Neural progenitor cell (in vitro differentiated cells): ENCODE measurements at places on chromosomes 1 and 21. TPM values are rescaled to one million over a fixed set of nuclear protein-coding genes. Genes with fewer than 3 reads are reported as not detected.
A peak's percentile ranks its signal among the peaks of the same experiment; 100 is the strongest.

- no peaks in the 10 kb centered on the region for H3K27me3 ChIP-seq
- peaks cover 5% of the 10 kb centered on the region for H3K4me1 ChIP-seq
- no peaks in the 10 kb centered on the region for H3K36me3 ChIP-seq
- H3K4me3 ChIP-seq = no peak overlapping the region
- no peak overlapping the region for H3K27ac ChIP-seq
Measured at GRCh38 chr1:17829579-17829978, 74.4 kb downstream of the ACTL8 start.

GRCh38 chr1:148307583-148308185 lies 155.6 kb upstream of the NBPF11 start:
- no peak overlapping the region for H3K27ac ChIP-seq
- H3K36me3 ChIP-seq = no peaks in the 10 kb centered on the region
- peaks cover 6% of the 10 kb centered on the region for H3K4me1 ChIP-seq
- H3K4me3 ChIP-seq = no peak overlapping the region

GRCh38 chr1:2036287-2036686 lies 13.9 kb upstream of the PRKCZ start:
- H3K4me1 ChIP-seq = peaks cover 5% of the 10 kb centered on the region
- DNase-seq = no peak
- H3K27ac ChIP-seq = no peak overlapping the region
- H3K27me3 ChIP-seq = no peaks in the 10 kb centered on the region
- no peak overlapping the region for H3K4me3 ChIP-seq

- H3K27me3 ChIP-seq = no peaks in the 10 kb centered on the region
- no peak overlapping the region for H3K27ac ChIP-seq
- no peak for DNase-seq
- H3K4me3 ChIP-seq = no peak overlapping the region
- H3K4me1 ChIP-seq = no peaks in the 10 kb centered on the region
- no peaks in the 10 kb centered on the region for H3K36me3 ChIP-seq
Measured at GRCh38 chr1:21852282-21853130, 40.4 kb downstream of the LDLRAD2 start.

GRCh38 chr1:232109391-232109790 lies 482.8 kb downstream of the DISC1 start:
- peaks cover 55% of the 10 kb centered on the region for H3K4me1 ChIP-seq
- H3K36me3 ChIP-seq = no peaks in the 10 kb centered on the region
- H3K4me3 ChIP-seq = no peak overlapping the region
- H3K27ac ChIP-seq = no peak overlapping the region
- no peak for DNase-seq

DNA sequence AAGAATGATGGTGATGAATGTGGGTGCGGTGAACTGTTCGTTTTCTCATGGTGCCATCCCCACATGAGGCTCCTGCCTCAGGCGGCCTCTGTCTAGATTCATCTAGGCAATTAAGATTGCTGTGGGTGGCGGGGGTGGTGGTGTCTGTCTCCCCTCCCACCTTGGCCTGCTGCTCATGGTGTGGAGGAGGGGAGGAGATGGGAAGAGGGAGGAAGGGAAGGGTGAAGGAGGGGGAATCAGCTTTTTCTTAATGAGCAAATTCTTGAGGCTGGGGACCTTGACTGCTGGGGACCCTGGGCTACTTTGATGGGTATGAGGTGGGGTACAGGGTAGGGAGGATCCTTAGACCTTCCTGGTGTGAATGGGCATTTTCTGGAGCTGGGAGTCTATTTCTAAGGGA lies 55.8 kb downstream of the H3-3A start:
- peaks cover 8% of the 10 kb centered on the region for H3K4me1 ChIP-seq
- no peak for DNase-seq
- peaks cover 16% of the 10 kb centered on the region for H3K27me3 ChIP-seq
- H3K4me3 ChIP-seq = no peak overlapping the region

DNA sequence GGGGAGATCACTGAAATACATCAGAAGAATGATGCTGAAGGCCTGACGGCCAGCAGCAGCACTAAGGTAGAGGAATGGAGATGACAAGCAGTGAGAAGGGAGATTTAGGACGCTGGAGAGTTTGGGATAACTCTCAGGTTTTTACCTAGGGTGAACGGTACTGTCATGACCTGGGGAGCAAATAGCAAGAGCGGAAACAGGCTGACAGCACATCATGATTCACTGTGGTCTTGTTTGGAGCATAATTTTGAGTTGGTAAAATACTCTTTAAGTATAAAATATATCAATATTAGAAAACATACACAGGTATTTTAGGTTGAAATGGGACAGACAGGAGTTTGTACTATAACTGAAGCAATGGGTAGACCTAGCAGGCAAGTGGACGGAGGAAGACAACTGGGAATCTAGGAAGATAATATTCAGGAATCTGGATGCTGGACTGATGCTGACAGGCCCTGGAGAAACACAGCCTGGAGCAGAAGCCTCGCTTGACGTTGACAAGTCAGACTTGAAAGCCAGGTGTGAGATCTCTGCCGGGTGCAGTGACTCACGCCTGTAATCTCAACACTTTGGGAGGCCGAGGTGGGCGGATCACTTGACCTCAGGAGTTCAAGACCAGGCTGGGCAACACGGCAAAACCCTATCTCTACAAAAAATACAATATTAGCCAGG lies 33.3 kb downstream of the ALG14 start:
- DNase-seq = no peak
- H3K4me3 ChIP-seq = no peak overlapping the region
- peaks cover 7% of the 10 kb centered on the region for H3K4me1 ChIP-seq
- no peak overlapping the region for H3K27ac ChIP-seq

GRCh38 chr1:224267925-224268324 lies 62.0 kb downstream of the NVL start:
- DNase-seq = no peak
- H3K27me3 ChIP-seq = no peaks in the 10 kb centered on the region
- H3K4me3 ChIP-seq = no peak overlapping the region
- H3K27ac ChIP-seq = no peak overlapping the region

GRCh38 chr1:194151056-194151455 lies 964.6 kb upstream of the B3GALT2 start:
- no peaks in the 10 kb centered on the region for H3K4me1 ChIP-seq
- no peaks in the 10 kb centered on the region for H3K36me3 ChIP-seq
- H3K4me3 ChIP-seq = no peak overlapping the region
- DNase-seq = no peak
- no peaks in the 10 kb centered on the region for H3K27me3 ChIP-seq

- no peak for DNase-seq
- peaks cover 28% of the 10 kb centered on the region for H3K4me1 ChIP-seq
Measured at GRCh38 chr1:3332662-3333061, 121.8 kb upstream of the ARHGEF16 start.

DNA sequence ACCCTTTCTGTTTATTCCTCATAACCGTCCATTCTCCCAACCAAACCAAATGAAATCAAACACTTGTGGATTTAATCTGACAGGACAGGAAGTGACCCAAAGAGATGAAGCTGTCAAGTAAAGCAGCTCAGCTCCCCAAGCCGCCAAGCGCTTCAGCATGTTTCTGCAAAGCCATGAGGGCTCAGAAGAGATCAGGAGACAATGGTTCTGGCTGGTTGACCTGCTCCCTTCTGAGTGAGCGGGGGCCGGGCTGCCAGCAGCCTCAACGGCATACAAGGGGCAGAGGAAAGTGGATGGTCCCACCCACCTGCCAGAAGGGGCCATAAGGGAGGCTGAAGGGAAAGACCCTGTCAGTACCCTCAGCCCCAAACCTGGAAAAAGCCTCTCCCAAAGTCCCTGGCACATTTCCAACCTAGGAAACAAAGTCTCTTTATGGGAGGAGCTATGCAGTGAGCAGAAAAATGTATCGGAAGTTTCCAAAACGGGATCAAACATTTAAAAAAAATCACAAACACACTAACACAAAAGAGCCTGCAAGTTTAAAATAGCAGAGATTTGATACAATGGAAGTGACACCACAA lies 45.4 kb downstream of the SLC45A1 start:
- DNase-seq = no peak
- H3K36me3 ChIP-seq = no peaks in the 10 kb centered on the region
- H3K4me3 ChIP-seq = no peak overlapping the region

DNA sequence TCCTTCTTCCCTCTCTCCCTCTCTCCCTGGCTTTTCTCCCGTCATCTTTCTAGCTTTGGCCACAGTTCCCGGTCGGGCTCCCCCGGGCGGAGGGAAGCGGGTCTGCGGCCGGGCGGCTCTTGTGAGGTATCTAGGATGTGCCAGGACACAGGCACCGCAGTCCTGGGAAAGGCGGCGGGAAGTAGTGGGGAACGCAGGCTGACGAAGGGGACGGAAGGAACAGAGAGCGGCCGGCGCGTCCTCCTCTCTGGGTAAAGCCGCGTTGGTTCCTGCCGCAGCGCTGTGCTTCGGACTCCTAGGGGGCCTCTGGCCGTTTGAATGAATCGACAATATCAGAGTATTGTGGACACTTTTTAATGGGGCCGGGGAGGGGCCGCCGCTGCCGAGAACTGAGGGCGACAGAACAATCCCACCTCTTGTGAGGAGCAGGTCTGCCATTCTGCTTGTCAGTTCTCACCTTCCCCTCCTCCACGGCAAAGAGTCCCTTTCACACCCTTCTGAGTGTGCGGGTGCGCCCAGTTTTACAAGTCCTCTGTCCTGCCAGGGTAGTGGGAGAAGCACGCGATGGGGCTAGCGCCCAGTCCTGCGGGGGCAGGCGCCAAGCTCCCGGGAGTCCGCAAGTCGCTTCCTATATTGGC lies 1.2 kb upstream of the LHX9 start:
- no peak overlapping the region for H3K27ac ChIP-seq
- H3K4me1 ChIP-seq = peaks cover 85% of the 10 kb centered on the region
- peak overlapping the region; percentile 55 for H3K4me3 ChIP-seq
- H3K36me3 ChIP-seq = no peaks in the 10 kb centered on the region

SPRR5 gene
- not detected in 2 replicates for total RNA-seq

PLA2G2A gene
- total RNA-seq = not detected in 2 replicates

HOOK1 gene
- total RNA-seq = 9.3 and 12.1 TPM in 2 replicates

LCE1A gene
- total RNA-seq = not detected in 2 replicates

GPR137B gene
- 4.3 and 4.5 TPM in 2 replicates for total RNA-seq

ATXN7L2 gene
- total RNA-seq = 6.5 and 8.5 TPM in 2 replicates

ELF3 gene
- total RNA-seq = 2.7 and 6.9 TPM in 2 replicates

LMX1A gene
- 6.6 and 8.7 TPM in 2 replicates for total RNA-seq

TNNT2 gene
- total RNA-seq = 3.1 and 13.2 TPM in 2 replicates
